ENCODE measurements at places on chromosomes 12 and 14.

DNA sequence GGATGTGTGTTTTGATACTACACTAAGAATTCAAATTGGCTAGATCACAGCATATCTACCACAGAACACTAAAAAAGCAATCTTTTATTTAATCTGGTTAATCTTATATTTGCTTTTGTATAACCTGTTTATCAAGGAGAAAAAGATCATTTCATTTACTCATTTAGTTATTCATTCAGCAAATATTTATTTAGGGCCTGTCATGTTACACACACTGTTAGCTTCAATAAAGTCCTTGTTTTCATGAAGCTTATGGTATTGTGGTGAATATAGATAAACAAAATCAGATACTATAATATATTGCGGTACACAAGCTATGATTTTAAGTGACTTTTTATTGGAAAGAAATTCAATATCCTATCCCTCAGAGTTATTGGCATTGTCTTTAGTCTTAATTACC, 350.8 kb downstream of the LRFN5 start:
- no peak for DNase-seq

GRCh38 chr12:77442633-77443032, 377.3 kb upstream of the E2F7 start:
- DNase-seq: no peak

DNA sequence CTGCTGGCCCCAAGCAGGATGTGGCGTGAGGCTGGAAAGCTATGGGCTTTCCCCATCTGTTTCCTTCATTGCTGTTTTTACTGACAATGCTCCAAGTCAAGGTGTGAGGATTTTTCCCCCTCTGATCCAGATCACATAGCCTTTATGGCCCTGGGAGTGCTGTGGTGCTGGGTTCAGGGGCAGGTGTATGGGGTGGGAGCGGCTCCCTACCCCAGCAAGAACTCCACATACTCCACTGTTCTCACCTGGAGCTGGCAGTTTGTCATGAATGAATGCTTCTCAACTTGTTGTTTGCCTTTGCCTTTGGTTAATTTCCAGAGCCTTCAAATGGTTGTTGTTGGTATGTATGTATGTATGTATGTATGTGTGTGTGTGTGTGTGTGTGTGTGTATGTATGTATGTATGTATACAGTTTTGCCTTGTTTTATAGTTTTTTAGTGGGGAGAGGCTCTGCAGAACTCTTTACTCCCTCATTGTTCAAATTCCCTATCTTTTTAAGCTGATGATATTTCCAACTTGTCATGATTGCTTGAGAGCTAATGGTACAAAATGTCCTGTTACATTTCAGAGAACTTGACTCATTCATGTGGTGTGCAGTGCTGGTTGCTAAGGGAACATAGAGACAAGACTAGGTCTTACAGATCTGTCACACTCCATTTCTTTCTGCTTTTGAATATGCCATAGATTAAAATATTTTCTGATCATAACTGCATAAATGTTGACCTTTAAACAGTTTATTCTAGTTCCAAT, 36.6 kb upstream of the ASPG start:
- DNase-seq: no peak

- no peak for DNase-seq
Measured at GRCh38 chr14:102733326-102733725, 43.9 kb upstream of the TRAF3 start.

GRCh38 chr14:92252323-92252722, 70.6 kb upstream of the SLC24A4 start:
- DNase-seq: no peak

DNA sequence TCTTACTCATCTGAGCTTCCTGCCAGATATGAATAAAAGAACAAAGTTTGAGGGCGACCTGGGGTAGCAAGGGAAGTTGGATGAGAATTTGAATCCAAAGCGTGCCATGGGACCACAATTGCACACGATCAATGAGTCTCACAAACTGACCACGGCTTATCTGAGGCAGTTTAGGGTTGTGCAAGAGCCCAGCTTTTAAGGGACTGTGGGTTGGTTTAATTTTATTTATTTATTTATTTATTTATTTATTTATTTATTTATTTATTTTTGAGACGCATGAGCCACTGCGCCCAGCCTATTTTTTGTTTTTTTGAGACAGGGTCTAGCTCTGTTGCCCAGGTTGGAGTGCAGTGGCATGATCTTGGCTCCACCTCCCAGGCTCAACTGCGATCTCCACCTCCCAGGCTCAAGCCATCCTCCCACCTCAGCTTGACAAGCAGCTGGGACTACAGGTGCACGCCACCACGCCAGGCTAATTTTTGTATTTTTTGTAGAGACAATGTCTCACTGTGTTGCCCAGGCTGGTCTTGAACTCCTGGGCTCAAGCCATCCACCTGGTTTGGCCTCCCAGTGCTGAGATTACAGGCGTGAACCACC, 1.1 kb downstream of the AMDHD1 start:
- no peak for DNase-seq

GRCh38 chr12:91144053-91144452, 32.8 kb upstream of the LUM start:
- no peak for DNase-seq

- DNase-seq: no peak
Measured at GRCh38 chr14:76867516-76868453, 41.6 kb downstream of the LRRC74A start.

GRCh38 chr12:25045869-25046268, 97.0 kb upstream of the BCAT1 start:
- DNase-seq: no peak

GRCh38 chr12:7146906-7147305, 16.7 kb downstream of the CLSTN3 start:
- DNase-seq: no peak

- DNase-seq: no peak
Measured at GRCh38 chr12:12436831-12437345, 80.0 kb downstream of the BORCS5 start.

DNA sequence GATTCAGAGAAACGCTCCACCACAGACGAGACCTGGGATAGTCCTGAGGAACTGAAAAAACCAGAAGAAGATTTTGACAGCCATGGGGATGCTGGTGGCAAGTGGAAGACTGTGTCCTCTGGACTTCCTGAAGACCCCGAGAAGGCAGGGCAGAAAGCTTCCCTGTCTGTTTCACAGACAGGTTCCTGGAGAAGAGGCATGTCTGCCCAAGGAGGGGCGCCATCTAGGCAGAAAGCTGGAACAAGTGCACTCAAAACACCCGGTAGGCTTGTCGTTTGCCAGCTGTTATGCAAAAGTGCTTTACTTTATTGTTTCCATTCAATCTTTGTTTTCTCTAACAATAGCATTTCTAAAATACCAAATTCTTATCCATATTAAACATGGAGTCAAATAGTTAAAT, 287.3 kb downstream of the NAV3 start:
- no peak for DNase-seq

DNA sequence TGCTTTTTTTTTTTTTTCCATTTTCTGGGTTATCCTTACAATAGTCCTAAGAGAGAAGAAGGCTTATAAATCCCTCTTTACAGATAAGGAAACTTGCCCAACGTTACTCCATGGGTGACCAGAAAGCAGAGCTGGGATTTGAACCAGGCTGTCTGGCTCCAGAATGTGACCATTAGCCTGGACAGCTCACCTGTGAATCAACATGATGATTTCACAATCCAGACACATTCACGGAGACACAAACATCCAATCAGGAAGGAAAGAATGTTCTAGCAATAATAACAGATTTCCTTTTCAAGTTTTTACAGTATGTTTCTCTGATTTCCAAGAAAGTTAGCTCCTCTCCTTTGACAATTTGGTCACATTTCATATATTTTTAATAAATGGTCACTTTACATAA, 118.3 kb downstream of the GALC start:
- no peak for DNase-seq

DNA sequence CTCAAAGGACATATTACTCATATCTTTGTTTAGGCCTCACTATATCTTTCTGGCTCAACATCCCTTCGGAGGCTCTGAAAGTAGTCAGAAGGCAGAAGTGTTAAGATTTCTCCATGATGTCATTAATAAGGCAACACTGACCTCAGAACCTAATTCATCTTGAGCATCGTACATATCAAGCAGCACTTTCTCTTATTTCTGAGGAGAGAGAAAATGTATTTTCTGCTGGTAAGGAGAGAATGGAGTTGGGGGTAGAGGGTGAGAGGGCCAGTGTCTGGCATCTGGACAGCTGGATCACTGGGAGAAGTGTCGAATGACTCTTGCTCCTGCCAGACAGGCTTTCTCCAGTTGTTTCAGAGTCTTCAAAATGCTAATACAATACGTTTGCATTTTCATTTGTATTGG, 213.2 kb upstream of the PRICKLE1 start:
- DNase-seq: no peak

DNA sequence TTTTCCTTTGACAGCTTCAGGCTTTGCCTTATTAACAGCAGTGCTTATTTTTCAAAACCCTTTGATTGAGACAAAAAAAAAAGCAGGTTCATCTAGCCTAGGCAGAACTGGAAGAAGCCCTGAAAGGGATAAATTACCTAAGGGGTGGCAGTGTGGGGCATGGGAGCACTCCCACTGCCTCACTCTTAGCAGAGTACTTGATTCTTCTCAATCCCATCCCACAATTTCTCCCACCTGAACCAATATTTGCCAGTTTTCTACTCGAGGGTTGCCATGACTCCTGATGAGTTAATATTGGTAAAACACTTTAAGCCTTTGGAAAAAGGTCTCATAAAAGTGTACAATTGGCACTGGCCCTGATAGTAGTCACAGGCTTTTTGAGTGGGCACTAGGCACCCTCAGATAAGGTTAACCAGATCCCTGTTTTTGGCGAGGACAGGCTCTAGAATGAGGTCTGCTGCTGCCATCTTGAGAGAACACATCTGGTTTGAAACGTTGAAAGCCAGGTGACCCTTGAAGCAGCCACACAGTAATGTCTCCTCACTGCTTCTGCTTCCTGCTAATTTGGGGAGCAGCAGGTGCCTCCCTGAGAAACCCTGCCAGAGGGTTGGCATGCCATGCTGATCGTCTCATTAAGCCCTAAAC, 320.0 kb downstream of the RAD51B start:
- DNase-seq: no peak

DNA sequence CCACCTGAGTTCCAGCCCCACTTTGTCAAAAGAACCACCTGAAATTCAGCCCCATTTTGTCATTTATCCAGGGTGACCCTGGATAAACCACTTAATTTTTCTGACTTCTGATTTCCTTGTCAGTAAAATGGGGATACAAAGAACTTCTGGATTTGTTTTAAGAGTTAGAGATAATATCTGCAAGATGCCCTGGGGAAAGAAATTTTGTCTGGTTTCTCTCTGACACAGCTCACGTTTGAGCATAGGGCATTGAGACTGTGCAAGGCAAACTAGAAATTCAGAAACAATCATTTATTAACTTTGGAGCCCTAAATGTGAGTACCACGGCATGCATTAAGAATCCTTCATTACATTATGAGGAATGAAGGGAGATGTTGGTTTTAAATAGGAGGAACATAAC, 37.2 kb downstream of the TMTC2 start:
- DNase-seq: no peak

GRCh38 chr12:92729773-92730305, 27.1 kb downstream of the PLEKHG7 start:
- DNase-seq: no peak

- peak; percentile 60 for DNase-seq
Measured at GRCh38 chr12:46547421-46548354, 175.1 kb upstream of the SLC38A2 start.

DNA sequence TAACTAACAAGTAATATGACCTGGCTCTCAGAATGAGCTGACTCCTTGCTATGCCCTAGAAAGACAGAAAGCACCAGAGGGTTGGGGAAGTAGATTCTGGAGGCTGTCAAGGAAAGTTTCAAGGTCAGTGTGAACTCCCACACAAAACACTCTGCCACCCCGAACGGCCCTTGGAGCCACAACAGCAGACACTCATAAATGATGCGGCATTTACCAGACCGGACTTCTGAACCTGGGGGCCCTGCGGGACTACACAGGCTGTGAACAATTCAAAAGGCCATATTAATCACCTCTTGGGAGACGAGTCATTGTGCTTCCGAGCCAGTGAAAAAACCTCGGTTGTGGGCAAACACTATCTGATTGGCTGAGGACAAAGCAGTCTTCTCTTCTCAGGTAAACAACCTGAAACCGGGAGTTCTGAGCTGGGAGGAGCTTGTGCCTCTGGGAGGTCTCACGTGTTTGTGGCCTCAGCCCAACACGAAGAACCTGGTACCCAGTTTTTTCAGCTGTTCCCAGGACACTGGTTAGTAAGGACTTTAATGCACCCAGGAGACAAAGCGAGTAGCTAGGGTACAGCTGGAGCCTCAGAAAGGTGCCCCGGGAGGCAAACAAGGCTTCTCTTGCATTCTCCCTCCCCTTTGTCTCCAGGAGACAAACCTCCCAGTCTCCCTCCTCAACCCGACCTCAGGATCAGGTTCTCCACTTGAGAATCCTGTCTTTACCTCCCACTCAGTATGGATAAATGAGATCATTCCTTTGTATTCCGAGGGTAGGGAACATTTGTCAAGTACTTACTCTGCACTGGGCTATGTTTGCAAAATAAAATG, 35.3 kb downstream of the VWF start:
- no peak for DNase-seq

DNA sequence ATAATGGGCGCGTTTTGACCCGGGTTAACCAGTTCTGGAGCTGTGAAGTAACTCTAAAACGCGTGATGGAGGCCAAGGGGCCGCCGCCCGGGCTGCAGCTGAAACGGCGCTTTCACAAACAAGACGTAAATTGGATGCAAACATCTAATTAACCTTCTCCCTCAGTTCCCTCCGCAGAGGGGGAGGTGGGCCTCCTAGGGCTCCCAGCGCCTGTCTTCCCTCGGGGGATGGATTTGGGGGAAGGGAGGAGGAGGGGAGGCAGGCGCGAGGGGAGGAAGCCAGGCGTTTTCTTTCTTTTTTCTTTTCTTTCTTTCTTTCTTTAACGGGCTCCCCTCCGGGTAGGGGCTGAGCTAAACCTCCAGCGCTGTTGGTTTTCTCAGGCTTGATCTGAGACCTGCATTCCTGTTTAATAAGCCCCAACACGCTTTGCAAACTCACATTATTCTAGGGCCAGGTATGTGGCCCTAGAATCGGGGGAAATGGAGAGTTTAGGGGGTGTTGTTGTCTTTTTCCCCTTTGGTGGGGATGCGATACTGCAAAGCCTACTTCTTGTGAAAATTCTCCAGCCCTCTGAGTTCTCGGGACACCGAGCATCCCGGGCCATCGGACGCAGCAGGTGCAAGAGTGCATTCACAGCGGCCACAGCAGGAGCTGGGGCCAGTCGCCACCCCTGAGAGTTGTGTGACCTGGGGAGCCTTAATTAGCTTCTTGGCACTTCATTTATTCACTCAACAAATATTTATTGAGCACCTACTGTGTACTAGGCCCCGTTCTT, 43.6 kb upstream of the LHX5 start:
- DNase-seq: no peak

- DNase-seq: no peak
Measured at GRCh38 chr12:1918884-1919236, 408 bp upstream of the CACNA2D4 start.

- no peak for DNase-seq
Measured at GRCh38 chr12:32016680-32017482, 57.7 kb downstream of the RESF1 start.

DNA sequence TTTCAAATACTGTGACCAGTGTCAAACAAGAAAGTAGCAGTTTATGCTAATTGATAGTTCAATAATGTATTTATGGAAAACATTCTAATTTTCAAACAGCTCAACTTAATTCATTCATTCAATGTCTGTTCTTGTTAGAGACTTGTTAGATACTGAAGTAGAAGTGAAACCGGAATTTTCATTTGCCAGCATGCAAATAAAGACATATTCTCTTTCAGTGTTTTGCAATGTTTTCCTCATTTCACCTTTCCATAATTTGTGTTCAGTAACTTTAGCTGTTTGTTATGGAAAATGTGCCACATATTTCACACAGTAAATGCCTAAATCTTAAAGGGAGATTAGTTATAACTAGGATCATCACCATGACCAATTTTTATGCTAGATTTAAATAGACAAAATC, 21.2 kb downstream of the TAS2R50 start:
- no peak for DNase-seq
